Pulmonary artery endothelial cell (primary cell): ENCODE measurements at places on chromosomes 6 and 20.

DNA sequence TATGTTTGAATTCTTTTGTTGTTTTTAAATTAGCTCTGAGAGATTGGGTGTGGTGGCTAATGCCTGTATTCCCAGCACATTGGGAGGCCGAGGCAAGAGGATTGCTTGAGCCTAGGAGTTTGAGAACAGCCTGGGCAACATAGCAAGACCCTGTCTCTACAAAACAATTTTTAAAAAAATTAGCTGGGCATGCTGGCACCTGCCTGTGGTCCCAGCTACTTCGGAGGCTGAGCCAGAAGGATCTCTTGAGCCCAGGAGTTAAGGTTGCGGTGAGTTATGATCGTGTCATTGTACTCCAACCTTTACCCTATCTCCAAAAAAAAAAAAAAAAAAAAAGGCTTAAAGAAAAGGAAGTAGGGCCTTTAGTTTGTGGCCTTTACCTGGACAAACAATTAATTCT lies 22.9 kb downstream of the DHX35 start:
- DNase-seq = no peak

GRCh38 chr20:21701171-21701876 lies 4.1 kb upstream of the PAX1 start:
- DNase-seq = no peak

DNA sequence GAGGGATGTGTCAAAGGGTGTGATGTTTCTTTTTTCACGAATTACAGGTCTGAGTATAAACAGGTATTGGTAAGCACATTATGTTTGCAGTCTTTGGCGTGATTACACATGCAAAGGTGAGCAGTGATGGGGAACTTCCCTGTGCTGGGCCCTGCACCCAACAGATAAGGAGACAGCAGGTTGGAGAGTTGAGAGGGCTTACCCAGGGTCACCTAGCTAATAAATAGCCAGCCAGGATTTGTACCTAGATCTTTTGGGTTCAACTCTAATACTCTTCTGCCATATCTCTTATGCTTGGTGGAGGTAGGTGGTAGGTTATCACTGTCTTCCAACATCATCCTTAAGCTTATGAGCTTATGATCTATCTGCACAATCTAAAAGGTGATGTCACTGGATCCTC lies 46.5 kb downstream of the AFG1L start:
- no peak for DNase-seq

- no peak for DNase-seq
These were observed 468.1 kb downstream of the CD83 start for GRCh38 chr6:14585689-14586088.

DNA sequence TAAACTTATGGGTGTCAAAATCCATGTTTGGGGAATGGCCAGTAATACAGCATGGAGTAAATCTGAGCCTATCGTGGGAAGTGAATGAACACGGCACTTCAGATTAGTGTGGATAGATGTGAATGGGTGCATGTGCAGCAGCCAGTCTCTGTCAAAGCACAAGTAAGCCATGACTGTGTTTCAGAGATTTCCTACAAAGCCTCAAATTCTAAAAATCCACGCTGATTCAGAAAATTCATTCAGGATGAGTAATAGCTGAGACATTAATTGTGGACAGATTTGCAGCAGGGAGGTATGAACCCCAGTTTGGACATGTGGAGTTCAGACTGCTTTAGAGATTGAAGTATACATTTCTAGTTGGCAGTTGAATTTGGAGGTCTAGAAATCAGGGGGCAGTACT lies 115.1 kb downstream of the QKI start:
- DNase-seq = no peak

DNA sequence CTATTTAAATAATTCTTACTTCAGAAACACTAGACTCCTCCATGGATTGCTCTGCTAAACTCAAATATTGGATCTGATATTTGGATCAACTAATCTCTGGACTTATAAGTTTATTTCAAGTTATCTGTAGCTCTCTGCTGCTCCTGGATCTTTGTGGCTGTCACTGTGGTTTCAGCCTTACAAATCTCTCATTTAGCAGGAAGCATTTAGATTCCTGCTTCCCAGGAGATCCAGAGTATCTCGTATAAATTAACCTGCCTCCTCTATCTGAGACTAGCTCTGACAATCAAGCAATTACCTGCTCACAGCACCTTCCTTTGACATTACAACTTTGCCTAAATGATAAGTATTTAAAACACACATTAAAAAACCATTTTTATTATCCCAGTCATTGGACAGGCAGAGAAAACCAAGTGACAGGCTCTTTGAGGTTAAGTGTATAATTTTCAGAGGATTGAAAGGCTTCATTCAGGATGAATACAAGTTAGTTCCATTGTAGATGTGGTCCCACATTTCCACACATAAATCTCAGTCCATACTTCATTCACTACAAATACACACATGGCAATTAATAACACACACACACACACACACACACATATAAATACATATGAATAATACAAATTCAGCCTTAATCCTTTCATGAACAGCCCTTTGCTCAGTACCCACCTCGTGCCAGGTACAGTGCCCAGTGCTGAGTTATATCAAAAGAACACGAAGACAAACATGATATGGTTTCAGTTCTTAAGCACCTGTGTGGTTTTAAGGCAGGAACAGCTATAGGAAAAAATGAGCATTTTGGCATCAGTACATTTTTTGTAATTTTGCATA lies 55.5 kb upstream of the PLCB1 start:
- no peak for DNase-seq

DNA sequence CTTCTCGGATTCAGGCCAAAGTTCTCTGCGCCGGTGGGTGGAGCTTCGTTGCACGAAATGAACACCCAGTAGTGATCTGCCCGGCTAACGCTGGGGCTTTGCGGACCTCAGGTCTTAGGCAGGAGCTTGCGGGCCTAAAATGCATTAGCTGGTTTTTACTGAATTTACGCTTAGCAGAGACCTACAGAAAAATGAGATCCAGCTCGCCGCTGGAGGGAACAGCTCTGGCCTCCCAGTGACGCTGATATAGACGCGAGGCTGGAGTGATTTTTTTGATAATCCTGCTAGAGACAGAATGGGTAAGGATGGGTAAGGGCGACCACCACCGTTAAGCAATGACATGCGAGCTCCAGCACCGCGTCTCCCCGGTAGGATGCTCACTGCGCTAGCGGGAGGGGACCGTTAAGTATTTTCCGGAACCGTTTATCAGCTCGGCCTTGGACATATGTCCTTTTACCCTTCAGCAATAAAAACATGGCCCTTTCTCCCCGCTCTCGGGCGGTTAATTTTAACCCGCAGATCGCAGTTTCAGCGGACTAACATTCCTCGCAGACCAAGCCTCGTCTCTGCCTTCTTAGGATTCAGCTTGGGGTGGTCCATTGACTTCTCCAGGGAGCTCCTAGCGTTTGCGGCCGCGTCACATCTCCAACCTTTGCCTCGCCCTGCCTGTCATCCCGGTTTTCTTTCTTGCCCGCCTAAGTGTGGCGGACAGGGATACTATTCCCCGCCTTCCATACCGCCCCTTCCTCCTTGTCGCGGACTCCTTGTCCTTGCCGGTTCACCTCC lies 109.3 kb downstream of the GPX5 start:
- DNase-seq = no peak

DNA sequence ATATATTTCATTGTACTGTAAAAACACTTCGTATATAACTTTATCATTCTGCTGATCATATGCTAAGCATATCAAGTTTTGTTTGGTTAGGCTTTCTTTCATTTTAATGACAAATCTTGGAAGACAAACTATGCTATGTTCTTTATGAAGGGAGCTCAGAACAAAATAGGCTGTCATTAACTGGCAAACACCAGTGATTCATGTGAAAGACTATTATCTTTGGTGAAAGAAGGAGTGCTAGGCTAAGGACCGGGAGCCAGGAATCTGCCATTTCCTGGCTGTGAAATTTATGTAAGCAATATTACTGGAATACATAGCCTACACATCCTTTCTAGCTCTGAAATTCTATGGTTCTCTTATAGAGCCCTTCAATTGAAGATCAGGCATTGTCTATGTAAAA lies 136.2 kb upstream of the CCN2 start:
- no peak for DNase-seq

- DNase-seq = no peak
These were observed 19.3 kb upstream of the WFDC2 start for GRCh38 chr20:45450097-45450818.

- DNase-seq = no peak
These were observed 17.8 kb downstream of the BNIP5 start for GRCh38 chr6:36318690-36319435.

- DNase-seq = no peak
These were observed 12.9 kb downstream of the BTN2A1 start for GRCh38 chr6:26470643-26471042.

- no peak for DNase-seq
These were observed 66.0 kb downstream of the UBR2 start for GRCh38 chr6:42629845-42630244.

GRCh38 chr6:71529769-71530168 lies 241.2 kb downstream of the OGFRL1 start:
- DNase-seq = no peak

DNA sequence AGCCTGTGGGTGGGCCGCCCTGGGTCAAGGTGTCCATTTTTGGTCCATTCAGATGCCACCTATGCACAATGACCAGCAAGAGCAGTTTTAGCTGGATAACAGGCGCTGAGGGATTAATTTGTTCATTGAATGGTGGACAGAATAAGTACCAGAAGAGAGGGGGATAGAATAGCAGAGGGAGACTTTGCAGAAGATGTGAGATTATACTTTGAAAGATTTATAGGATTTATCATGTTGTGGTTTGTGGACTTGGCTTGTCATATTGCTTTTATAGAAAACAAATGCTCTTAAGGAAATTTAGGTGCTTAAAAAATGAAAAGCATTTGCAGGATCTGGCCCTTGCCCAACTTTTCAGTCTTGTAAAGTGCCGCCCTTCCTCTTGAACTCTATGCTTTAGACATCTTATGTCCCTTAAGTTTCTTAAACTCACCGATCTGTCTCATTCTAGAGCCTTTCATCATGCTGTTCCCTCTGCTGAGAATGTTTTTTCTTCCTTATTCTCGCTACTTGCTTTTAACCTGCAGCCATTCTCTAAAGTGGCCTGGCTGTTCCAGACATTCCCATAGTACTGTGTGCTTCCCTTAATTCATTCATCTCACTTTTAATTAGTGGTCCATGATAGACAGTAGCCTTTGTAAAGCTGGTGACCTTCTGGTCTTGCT lies 42.5 kb downstream of the CD109 start:
- DNase-seq = no peak

- no peak for DNase-seq
These were observed 37.4 kb upstream of the SYNDIG1 start for GRCh38 chr20:24432046-24432442.

- no peak for DNase-seq
These were observed 742.9 kb downstream of the DHX35 start for GRCh38 chr20:39705032-39705431.

GRCh38 chr6:132866762-132867449 lies 52.5 kb downstream of the RPS12 start:
- no peak for DNase-seq

- no peak for DNase-seq
These were observed 264.3 kb upstream of the RIMS1 start for GRCh38 chr6:71621918-71622519.

DNA sequence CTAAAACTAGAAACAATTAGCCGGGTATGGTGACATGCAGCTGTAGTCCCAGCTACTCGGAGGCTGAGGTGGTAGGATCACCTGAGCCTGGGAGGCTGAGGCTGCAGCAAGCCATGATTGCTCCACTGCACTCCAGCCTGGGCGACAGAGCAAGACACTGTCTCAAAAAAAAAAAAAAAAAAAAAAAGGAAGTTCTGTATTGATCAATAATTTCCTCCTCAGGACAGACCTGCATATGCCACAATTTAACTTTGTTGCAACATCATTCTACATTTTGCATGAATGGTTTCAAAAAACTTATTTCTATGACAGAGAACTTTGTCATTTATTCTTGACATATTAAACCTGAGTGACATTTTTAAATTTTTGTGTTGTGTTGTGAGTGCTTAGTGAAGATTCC lies 5.5 kb downstream of the DNAJC5 start:
- no peak for DNase-seq

- DNase-seq = no peak
These were observed 689.7 kb downstream of the EPM2A start for GRCh38 chr6:145045582-145045981.

DNA sequence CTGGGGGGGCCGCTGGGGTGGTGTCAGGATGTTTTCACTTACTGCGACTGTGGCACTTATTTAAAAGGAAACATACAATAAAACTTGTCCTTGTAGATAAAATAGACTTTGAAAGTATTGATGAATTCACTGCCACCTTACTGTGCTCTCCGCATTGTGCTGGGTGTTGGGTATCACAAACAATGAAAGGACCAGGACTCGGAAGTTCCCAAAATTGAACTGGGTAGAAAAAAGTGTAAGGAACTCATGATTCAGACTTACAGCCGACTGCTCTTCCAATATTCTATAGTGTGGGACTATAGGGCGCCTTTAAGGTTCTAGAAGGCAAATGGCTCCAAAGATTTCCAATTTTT lies 32.1 kb upstream of the ID4 start:
- no peak for DNase-seq

DNA sequence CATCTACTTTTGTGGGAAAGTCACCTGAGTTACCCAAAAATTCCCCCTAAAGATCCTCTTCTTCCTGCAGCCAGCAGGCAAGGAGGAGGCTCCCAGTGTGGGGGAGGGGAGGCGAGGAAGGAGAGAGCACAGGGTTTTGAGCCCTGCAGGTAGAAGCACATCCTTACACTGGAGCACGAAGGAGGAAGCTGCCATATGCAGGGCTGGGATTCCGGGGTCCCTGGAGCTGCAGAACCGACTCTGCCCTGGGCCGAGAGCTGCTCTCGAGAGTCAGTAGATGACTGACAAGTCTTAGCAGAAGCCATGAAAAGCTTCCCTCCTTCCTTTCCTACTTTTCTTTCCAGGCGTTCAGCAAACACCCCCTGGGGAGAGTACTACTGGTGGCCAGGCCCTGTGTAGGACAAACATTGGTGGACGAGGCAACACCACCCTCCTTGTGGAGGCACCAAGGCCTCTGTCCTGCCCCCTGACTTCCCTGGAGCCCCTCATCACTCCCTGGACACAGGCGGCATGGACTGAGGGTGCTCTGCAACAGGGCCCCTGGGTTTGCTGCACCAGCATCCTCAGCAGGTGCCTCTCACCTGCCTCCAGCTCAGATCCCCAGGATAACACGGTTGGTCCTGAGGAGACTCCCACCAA lies 211.7 kb upstream of the CST7 start:
- DNase-seq = no peak

DNA sequence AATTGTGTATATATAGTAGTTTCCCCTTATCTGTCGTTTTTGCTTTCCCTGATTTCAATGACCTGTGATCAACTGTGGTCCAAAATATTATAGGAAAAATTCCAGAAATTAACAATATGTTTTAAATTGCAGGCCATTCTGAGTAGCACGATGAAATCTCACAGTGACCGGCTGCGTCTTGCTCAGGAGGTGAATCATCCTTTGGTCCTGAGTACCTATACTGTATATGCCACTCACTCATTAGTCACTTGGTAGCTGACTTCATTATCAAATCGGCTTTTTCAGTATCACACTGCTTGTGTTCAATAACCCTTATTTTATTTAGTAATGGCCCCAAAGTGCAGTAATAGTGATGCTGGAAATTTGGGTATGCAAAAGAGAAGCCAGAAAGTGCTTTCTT lies 728.3 kb upstream of the EYS start:
- no peak for DNase-seq
